Endothelial cell (in vitro differentiated cells): ENCODE measurements at places on chromosomes 16 and 17. TPM values are rescaled to one million over a fixed set of nuclear protein-coding genes. Genes with fewer than 3 reads are reported as not detected.

GRCh38 chr17:8004899-8005298, 2.5 kb downstream of the GUCY2D start:
- peaks cover 5% of the 10 kb centered on the region for H3K36me3 ChIP-seq
- no peak for DNase-seq
- peaks cover 11% of the 10 kb centered on the region for H3K27me3 ChIP-seq
- no peaks in the 10 kb centered on the region for H3K4me1 ChIP-seq
- H3K4me3 ChIP-seq = no peak overlapping the region

Gene EXOC7
- 183 TPM for total RNA-seq

Gene KRT33A
- total RNA-seq = not detected

DNA sequence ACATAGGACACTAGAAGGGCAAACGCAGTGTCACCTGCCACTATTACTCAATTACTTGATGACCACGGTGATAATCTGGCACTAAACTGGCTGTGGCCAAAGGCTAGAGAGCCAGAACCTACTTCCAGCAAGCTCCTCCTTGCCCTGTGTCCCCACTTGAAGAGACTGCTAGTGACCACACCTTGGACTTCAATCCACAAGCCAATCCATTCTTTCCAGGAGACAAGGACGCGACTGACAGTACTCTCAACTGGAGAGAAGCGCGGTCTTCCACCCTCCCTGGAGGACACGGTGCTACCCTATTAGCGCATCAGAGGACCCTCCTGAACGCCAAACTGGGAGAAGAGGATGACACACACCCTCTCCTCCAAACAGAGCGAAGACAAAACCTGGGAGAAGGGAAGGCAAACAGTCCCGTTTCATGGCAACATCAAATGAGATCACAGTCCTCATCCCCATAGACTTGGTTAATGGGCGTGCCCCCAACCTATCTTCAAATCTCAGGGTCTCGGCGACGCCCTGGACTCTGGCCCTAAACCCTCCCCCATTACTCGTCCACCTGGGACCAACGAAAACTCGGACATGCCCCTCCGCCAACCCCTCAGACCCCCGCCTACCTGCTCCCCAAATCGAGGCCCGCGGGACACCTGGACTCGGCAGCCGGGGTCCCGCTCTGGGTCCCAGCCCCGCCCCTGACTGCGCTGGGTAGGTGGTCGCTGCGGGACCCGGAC, 508 bp downstream of the FLCN start:
- DNase-seq = no peak
- H3K27me3 ChIP-seq = peaks cover 4% of the 10 kb centered on the region
- peaks cover 15% of the 10 kb centered on the region for H3K36me3 ChIP-seq
- H3K4me1 ChIP-seq = peaks cover 8% of the 10 kb centered on the region

- peak overlapping the region; percentile 96 for H3K27ac ChIP-seq
- peak overlapping the region; percentile 83 for H3K4me3 ChIP-seq
- peaks cover 18% of the 10 kb centered on the region for H3K36me3 ChIP-seq
- no peak for DNase-seq
These were observed 3.2 kb downstream of the ZC3H7A start for GRCh38 chr16:11793840-11794239.

DNA sequence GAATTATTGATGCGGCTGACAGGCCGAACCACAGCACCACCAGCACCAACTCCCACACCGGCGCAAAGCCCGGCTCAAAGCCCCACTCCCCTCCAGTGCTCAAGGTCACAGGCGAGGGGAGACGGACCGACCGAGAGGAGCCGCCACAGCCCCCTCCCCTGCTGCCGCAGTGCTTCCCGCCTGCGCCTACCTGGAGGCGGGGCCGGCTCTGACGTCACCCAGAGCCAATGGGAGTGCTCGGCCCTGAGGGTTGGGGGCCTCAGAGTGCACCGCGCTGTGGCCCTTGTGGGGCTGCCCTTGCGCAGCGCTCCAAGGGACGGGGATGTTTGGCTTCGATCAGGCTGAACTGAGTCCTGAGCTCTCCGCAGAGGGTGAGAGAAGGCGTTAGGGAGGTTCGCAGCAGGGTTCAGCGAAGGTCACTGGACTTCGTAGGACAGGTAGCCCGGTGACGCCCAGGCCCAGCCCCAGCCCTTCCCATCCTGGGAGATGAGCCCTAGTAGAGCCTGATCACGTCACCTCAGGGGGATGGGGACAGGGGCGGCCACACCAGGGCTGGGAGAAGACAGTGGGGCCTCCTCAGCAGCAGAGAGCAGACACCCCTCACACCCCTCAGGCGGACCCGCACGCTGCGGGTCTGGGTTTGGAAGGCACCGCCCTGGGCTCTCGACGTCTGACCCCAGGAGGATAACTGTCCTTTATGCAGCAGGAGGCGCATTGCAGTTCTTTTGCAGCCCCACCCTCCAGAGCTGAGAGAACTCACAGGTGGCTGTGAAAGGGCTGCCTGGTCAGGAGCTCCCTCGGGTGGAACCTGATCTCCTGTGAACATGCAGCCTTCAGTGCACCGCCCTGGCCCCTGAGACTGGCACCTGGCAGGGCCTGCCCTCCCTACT, 1.5 kb downstream of the NDRG4 start:
- peak overlapping the region; percentile 83 for H3K4me3 ChIP-seq
- peaks cover 17% of the 10 kb centered on the region for H3K27me3 ChIP-seq
- H3K4me1 ChIP-seq = peaks cover 2% of the 10 kb centered on the region
- peaks cover 3% of the 10 kb centered on the region for H3K36me3 ChIP-seq
- no peak overlapping the region for H3K27ac ChIP-seq
- DNase-seq = peak; percentile 51

Gene RHBDF1
- 60.7 TPM for total RNA-seq

Gene PIK3R6
- 0.56 TPM for total RNA-seq

- no peaks in the 10 kb centered on the region for H3K27me3 ChIP-seq
- no peak overlapping the region for H3K4me3 ChIP-seq
- H3K27ac ChIP-seq = no peak overlapping the region
- DNase-seq = no peak
- H3K4me1 ChIP-seq = no peaks in the 10 kb centered on the region
These were observed 435.5 kb upstream of the CCL2 start for GRCh38 chr17:33819539-33819938.

Gene B4GALNT2
- total RNA-seq = not detected

Gene ITGA2B
- 4.3 TPM for total RNA-seq

DNA sequence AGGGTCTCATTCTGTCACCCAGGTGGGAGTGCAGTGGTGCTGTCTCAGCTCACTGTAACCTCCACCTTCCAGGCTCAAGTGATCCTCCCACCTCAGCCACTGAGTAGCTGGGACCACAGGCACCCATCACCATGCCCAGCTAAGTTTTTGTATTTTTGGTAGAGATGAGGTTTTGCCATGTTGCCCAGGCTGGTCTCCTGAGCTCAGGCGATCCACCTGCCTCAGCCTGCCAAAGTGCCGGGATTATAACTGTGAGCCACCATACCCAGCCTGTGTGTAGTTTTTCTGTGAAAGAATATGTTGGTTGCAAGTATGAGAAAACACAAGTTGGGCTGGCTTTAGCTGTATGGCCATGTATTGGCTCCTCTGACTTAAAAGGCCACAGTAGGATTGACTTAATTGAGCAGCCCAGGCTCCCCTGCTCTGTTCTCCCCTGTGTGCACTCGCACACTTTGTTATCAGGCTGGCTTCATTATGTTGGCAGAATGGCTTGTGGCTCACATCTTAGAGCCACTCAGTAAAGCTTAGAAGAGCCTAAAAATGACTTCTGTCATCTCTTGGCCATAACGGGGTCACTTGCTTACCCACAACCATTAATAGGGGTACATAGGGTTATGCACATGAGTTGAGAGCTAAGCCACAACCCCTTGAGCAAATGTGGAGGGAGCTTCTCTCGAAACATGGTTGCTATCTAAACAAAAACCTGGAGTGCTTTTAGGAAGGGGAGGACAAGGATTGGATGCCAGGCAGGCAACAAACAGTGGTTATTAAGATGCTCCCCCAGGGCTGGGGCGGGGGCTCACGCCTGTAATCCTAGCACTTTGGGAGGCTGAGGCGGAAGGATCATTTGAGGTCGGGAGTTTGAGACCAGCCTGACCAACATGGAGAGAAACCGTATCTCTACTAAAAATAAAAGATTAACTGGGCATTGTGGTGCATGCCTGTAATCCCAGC, 6.1 kb downstream of the HAPSTR1 start:
- H3K36me3 ChIP-seq = peaks cover 41% of the 10 kb centered on the region
- DNase-seq = no peak
- peaks cover 15% of the 10 kb centered on the region for H3K27me3 ChIP-seq
- H3K4me3 ChIP-seq = peak overlapping the region; percentile 37

Gene HIC1
- total RNA-seq = 0.72 TPM

DNA sequence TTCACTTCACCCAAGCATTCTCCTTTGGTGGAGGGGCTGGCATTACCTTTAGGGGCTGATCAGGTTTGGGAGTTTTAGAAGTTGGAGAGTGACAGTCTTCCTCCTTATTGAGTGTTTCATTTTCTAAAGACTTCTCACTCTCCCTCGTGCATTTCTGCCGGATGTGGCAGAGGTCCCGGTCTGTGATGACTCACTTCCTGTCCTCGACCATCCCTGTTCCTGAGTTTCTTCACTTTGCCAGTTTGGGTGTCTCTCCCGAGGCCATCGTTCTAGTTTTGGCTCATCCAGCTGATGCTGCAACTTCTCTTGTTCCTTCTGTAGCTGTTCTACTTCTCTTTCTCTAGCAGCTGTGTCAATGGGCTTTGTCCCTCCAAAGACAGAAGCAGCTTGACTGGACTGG, 104.3 kb downstream of the PHKB start:
- H3K36me3 ChIP-seq = peaks cover 37% of the 10 kb centered on the region
- no peaks in the 10 kb centered on the region for H3K27me3 ChIP-seq
- no peak overlapping the region for H3K4me3 ChIP-seq
- H3K27ac ChIP-seq = no peak overlapping the region
